Stimulated activated CD8-positive, alpha-beta memory T cell treated with anti-CD3 and anti-CD28 coated beads, Interleukin-7, amount 100 ng/mL, for 24 hours (primary cell): ENCODE measurements at places on chromosomes 5 and 9.

- no peak for DNase-seq
Measured at GRCh38 chr5:34551911-34552433, 104.2 kb upstream of the RAI14 start.

DNA sequence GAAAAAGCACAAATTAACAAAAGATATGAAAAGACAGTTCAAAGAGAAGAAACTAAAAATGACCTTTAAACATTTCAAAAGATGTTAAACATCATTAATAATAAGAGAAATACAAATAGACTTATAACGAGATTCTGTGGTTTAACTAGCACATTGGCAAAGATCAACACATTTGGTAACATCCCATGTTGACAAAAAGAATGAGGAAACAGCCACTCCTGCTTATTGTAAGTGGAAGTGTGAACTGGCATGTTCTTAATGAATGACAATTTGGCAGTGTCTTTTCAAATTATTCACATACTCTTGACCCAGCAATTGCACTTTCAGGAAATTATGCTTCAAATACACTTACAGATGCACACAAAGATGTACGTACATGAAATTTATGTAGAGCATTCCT lies 176.3 kb downstream of the TLE1 start:
- no peak for DNase-seq

DNA sequence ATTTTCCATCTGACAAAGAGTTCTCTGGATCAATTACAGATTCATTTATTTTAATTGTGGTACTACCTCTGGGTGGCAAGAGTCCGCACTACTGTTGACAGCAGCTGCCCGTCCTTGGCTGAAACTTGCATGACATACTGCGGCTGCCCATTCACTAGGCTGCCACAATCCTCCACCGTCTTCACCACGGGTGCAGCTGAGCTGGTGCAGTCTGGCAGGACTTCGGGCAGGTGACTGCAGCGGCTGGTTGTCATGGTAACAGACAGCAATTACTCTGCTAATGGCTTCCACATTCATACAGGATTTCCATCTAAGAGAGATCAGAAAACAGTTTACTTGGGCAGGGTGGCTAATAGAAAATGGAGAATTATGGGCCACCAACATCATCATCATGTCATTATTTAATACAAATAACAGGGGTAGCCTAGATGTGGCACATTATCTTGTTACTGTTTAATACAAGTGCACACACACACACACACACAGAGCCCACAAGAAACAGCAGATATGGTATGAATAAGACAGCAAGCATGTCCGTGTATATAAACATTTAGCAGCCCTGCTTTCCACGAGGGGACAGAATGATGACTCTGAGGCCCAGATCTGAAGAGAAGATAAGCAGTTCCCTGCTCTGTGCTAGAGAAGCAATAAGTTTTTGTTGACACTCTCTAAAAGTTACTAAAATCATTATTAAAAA lies 112.3 kb downstream of the MARCHF3 start:
- no peak for DNase-seq

- no peak for DNase-seq
Measured at GRCh38 chr5:164608507-164608906, 1103.1 kb downstream of the MAT2B start.

GRCh38 chr5:67983251-67984110 lies 232.1 kb upstream of the PIK3R1 start:
- no peak for DNase-seq

DNA sequence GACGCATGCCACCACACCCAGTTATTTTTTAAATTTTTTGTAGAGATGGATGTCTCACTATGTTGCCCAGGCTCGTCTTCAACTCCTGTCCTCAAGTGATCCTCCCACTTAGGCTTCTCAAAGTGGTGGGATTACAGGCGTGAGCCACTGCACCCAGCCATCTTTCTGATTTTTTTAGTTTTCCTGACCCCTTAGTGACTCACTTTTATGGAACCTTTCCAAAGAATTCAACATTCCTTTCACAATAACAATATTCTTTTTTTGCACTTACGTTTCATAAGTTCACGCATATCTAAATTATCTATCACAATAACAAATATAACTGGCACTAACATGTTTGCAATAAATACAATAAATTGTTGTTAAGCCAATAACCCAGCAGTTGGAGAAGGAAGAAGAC lies 8.5 kb downstream of the ELOVL7 start:
- DNase-seq: no peak

DNA sequence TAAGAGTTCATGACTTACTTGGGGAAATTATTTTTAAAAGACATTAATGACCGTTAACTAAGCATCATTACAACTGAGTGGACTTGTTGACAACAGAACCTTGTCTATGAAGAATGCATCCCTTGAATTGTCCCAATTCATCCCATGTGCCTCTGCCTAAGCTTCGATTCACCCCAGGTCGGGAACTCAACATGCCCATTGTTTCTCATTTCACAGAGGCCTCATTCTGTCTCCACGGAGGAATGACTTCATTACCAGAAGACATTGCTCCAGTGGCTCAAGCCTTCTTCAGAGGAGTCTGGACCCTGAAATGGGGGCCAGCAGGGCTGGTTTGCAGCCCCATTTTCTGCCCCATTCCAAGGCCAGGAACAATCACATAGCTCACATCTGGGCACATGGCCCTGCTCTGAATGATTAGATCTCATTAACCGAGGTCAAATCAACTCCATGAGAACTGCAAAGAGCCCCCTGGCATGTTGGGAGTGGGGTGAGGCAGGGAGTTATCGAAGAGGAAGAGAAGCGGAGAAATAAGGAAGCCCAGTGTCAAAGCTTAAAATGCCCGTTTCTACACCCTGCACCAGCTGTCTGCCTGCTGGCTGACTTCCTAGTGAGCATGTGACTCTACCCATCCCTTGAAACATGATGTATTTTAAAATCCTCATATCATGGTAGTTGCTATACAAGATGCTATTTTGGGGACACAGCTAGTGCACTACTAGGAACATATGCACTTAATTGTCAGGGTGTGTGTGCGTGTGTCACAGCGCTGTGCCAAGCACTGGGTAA lies 137.3 kb downstream of the LHFPL2 start:
- no peak for DNase-seq

GRCh38 chr5:113098378-113098777 lies 121.8 kb downstream of the DCP2 start:
- DNase-seq: no peak

- DNase-seq: no peak
Measured at GRCh38 chr5:44951371-44951770, 142.6 kb downstream of the MRPS30 start.

GRCh38 chr5:40828021-40828631 lies 6.9 kb downstream of the RPL37 start:
- DNase-seq: no peak

- DNase-seq: no peak
Measured at GRCh38 chr9:118303216-118303615, 599.0 kb downstream of the TLR4 start.

- no peak for DNase-seq
Measured at GRCh38 chr9:105168870-105169319, 75.6 kb upstream of the SLC44A1 start.

- DNase-seq: no peak
Measured at GRCh38 chr9:69579760-69580581, 92.2 kb downstream of the APBA1 start.

- DNase-seq: no peak
Measured at GRCh38 chr5:66812291-66812690, 216.1 kb downstream of the MAST4 start.

DNA sequence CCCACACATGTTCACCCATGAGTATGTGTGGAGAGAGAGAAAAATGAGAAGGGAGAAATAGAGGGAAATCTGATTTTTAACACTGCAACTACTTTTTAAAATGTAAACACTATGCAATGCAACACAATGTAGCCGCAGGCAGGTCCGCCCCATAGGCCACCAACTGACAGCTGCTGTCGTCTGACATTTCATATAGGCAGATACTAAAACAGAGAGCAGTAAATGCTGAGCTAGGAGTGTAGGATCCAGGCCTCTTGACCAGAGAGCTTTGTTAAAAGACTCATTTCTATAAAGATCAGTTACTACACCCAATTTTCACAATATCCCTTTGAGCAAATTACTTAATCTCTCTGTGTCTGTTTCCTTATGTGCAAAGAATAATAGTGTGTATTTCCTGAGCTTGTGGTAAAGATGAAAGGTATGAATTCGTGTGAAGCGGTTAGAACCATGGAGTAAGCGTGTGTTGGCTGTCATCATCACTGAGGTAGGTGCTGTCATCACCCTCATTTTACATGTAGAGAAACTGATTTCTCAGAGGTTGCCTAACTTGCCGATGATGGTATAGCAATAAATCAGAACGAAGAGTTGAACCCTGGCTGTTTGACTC lies 55.2 kb upstream of the PDE8B start:
- no peak for DNase-seq

- no peak for DNase-seq
Measured at GRCh38 chr5:83374547-83374946, 97.0 kb upstream of the VCAN start.

- no peak for DNase-seq
Measured at GRCh38 chr5:150510460-150511263, 2.7 kb downstream of the NDST1 start.

DNA sequence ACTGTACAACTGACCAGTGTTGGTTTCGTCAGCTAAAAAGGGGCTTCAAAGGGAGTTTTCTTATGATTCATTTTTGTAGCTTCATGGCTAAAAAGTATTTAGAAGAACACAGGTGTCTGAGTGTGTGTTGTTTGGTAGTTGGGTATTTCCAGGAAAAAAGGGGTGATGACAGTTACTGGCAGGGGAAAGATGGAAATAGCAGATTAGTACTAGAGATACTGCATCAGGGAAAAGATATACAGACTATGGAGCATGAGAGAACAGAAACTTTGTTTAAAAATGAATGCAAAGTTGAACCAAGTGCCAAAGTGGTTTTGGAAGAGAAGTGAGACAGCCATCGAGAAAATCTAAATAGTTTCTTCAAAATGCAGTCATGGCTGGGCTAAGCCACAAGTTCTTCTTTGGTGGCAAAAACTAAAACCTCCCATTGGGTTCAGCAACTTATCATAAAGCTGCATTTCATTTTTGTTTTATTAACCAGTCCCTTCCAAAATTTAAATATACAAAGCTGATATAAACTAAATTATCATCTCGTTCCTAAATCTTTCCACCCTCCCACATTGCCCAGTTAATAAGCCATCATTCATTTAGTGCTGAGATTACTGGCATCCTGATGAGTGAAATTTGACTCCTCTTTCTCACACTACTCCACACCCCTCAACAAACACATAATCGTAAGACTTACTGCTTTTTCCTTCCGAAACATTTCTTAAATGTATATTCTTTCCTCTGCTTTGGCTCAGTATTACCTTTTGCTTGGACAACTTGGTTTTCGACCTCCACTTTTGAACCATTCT lies 33.5 kb downstream of the ELL2 start:
- no peak for DNase-seq

- DNase-seq: no peak
Measured at GRCh38 chr5:130526708-130527107, 622.4 kb downstream of the CHSY3 start.

GRCh38 chr5:50963971-50964745 lies 297.7 kb downstream of the PARP8 start:
- DNase-seq: no peak
